T-helper 17 cell (primary cell): ENCODE measurements at places on chromosomes 11 and 22.

GRCh38 chr11:77609234-77609633 lies 19.5 kb downstream of the AQP11 start:
- no peak for DNase-seq

DNA sequence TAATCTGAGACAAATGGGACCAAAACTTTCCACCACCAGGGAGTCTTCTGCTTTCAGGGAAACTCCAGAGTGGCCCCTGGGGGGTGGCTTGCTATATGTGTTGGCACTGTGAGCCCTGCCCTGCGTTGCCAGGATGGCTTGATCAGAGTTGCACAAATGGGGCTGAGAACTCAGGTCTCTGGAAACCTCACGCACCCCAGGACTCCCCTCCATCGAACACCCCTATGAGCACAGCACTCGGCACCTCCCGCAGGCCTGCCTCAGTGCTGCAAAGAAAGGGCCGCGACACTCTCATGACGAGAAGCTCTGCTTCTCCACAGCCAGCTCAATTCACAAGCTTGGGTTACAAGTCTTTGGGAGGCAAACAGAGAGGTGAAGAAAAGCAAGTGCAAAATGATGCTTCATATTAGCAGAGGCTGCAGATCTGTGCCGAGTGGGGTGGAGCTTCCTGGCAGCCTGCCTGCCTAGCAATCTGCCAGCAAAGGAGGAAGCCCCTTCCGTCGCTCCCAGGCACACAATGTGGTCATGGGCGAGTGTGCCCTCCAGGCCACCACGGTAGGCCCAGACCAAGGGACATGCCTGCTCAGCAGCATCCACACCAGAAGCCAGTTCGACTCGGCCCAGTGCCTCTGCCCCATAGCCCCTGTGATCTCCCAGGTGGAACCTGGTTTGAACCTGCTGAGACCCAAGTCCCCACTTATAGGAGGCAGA lies 55.7 kb downstream of the MYH9 start:
- no peak for DNase-seq

- DNase-seq, result no peak
Observed at GRCh38 chr22:48531108-48531507, 1296.6 kb downstream of the BRD1 start.

DNA sequence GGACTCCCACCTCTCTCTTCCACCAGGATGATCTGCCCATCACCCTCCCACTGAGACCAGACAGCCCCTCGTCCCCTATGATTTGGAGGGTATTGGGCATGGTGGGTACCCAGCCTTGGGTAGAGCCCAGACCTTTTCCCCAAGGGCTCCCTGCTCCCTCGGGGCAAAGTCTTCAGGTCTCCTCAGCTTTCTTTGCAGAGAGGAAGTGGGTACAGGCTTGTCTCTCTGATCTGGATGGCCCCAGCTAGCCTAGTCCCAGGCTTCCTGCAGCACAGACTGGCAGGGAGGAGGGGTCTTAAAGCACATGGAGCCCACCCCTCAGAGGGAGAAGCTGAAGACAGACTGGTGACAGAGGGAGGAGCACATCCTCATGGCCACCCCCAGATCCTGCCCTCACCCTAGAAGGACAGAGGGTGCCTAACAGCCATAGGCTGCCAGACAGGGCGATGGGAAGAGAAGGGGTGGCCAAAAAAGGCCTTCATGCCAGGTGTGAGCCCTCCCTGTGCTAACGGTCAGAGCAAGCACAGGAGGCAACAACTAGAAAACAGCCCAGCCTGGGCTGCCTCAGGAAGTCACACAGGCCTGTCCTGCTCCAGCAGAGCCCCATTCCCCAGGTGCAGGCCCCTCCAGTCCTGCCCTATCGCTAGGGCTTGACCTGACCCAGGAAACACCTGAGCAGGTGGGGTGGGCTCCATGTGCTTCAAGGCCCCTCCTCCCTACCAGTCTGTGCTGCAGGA lies 30.4 kb downstream of the SLC22A12 start:
- no peak for DNase-seq

GRCh38 chr11:11076879-11077278 lies 219.0 kb upstream of the ZBED5 start:
- DNase-seq, result no peak

GRCh38 chr22:35540595-35541253 lies at the start of gene RASD2:
Gene RASD2 (plus strand): TSS chr22:35540831. CDS start chr22:35546810, 5,979 bp downstream.
- DNase-seq, result no peak

GRCh38 chr22:27791159-27791858 lies 10.2 kb downstream of the MN1 start:
- DNase-seq, result no peak
